Stimulated activated CD4-positive, alpha-beta T cell treated with anti-CD3 and anti-CD28 coated beads, Interleukin-12 subunit alpha, Interleukin-12 subunit beta, amount 100 ng/mL, for 48 hours (primary cell): ENCODE measurements at places on chromosomes 2 and 18.

GRCh38 chr2:68325056-68325455 lies 5.3 kb upstream of the CNRIP1 start:
- DNase-seq: no peak

GRCh38 chr2:172552547-172553291 lies 3.2 kb upstream of the PDK1 start:
- DNase-seq: no peak

DNA sequence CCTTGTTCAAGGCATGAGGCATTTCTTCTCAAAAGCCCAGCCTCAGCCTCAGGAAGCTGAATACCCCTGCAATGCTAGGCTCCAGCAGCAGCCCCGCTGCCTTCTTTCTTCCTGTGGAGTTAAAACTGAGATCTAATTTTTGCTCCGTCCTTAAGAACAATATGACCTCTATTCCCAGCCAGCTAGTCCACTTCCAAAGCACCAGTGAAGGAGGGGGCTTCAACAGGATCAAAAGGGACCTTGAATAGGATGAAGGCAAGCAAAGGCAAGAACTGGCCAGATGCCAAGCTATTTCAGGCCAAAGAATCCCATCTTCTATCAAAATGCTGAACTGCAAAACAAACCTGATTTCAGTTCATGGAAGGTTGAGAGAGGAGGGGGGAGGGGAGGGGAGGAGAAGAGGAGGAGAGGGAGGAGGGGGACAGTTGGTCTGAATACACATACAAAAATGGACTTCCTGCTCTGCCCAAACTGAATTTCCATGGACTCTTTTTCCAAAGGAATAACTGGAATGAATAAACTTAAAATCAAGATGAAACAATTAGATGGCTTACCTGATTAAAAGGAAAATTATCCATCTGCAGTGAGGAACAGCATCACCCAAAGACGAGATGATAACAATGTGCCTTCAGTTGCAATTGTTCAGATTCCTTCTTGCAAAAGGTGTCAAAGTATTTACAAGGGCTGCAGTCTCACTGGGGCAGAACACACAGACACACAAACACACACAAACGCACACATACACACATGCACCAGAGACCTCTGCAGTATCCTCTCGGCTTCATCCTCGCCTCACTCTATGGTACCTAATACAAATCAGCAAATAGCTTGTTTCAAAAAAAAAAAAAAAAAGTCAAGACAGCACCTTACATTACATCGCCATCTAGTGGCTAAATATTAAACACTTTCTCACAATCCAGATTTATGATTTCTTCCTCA lies at the start of gene SCN1A:
SCN1A (minus strand) TSS at position 804 of the 939 bp plus-strand sequence. CDS start 54,399 bp downstream, outside the sequence.
- DNase-seq: no peak

DNA sequence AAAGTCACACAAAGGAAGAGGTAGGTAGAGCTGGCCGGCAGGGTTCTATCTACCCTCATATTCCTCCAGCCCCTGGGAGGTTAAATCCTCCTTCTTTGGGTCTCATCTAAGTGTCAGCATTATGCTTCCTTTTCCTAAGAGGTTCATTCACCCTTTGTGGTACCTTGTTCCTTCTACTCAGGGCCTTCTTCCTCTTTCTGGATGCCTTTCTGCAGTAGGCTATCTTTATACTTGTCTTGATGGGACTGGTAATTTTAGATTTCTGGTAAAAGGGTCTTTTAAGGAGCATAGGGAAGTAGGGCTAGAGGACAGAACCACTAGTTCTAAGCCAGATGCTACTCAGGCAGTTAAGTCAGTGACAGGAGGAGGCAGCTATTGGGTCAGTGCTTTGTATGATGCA lies 13.7 kb upstream of the TNP1 start:
- DNase-seq: no peak

GRCh38 chr2:118968961-118969733 lies 27.2 kb downstream of the MARCO start:
- no peak for DNase-seq

DNA sequence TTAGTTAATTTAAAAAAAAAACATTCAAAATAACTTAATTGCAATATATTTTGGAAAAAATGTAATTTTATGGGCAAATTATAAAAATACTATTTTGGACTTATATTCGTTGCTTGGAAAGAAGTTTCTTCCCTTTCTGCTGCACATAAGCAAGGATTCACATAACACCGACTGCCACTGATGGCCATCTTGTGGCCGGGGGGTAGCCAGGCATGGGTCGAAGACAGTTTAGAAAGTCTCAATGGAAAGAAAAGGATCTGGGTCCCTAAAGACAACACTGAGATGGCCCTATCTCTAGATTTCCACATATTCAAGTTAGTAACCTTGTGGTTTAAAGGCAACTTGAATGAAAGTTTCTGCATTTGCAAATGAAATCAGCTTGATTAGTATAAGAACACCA lies 318.6 kb downstream of the AKAIN1 start:
- DNase-seq: no peak
